ENCODE measurements at places on chromosomes 2 and 18.

DNA sequence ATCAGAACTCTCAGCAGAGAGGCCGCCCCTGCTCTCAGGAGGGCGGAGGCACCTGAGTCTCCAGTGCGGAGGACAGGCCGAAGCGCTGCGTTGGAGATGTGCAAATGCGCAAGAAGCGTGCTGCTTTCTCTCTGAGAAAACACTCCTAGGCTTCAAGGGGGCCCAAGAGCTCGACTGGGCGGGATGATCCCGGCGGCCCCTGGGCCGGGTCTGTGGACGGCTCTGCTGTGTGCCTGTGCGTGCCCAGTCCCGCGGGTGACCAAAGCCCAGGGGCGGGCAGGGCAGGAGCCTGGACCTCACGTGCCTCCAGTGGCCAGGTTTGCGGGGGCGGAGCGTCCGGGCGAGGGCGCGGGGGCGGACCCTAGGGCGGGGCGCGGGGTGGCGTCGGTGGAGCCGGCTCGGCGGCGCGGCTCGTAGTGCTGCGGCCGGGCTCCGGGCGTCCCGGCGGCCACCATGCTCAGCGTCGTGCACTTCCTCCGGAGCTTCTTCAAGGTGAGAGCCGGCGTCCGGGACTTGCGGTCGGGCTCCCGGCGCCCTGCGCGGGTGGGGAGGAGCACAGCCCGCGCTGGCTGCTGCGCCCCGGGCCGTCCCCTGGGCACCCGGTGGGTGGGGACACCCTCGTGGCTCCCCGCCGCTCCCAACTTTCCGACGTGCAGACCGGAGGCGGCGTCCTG, at the start of gene ARHGEF4:
Gene ARHGEF4, plus strand, starts transcription at position 414 of the 674 bp plus-strand sequence. Its CDS starts 40 bp downstream, at position 454.
- no peak for DNase-seq

GRCh38 chr2:37376421-37377186, 32.2 kb downstream of the QPCT start:
- DNase-seq = peak; percentile 55

DNA sequence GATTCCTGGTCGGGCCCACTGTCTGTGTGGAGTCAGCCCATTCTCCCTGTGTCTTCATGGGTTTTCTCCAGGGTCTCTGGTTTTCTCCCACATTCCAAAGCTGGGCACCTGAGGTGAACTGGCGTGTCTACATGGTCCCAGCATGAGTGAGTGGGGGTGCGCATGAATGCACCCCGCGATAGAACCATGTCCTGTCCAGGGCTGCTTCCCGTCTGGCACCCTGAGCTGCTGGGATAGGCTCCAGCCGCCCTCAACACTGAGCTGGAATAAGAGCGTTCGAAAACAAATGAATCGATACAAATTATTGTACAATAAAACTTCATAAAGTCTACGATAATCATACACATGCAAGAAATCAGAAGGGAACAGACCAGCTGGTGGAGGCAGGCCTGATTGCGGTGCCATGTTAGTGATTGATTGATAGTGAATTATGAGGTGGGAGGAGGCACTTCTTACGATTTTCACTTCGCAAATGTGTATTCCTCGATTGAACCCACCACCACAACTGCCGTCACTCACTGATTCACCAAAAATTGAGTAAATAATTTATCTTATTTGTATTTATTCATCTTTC, 186.6 kb downstream of the MGAT5 start:
- DNase-seq = no peak

GRCh38 chr2:219270055-219270372, 9.2 kb upstream of the DNAJB2 start:
- DNase-seq = no peak

- no peak for DNase-seq
Measured at GRCh38 chr18:9808295-9809241, 77.2 kb upstream of the TXNDC2 start.

- DNase-seq = no peak
Measured at GRCh38 chr2:156340804-156341451, 8.4 kb upstream of the NR4A2 start.

DNA sequence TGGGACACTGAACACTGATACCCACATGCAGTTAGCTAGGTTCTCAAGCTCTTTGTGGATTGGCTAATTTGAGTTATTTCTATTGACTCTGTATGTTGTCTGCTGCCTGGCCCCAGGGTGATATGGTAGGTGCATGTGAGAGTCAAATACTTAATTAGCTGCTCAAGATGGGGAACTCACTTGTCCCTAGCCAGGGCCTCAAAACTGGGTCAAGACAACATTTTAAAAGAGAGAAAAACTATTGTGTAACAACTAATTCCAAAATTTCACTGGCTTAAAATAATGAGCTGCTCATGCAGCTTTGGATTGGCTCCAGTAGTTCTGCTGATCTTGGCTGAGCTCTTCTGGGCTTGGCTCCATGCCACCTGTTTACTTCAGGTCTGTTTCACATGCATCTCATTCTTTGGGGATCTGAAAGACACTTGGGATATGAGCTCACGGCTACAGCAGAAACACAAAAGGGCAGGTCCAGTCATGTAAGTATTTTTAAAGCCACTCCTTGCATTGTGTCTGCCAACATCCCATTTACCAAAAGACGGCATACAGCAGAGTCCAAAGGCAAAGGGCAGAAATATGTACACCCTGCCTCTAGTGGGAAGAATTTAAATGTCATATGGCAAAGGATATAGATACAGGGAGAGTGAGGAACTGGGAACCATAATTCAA, 716.8 kb downstream of the SUCLG1 start:
- no peak for DNase-seq

GRCh38 chr2:11891028-11891427, 144.6 kb downstream of the LPIN1 start:
- no peak for DNase-seq

DNA sequence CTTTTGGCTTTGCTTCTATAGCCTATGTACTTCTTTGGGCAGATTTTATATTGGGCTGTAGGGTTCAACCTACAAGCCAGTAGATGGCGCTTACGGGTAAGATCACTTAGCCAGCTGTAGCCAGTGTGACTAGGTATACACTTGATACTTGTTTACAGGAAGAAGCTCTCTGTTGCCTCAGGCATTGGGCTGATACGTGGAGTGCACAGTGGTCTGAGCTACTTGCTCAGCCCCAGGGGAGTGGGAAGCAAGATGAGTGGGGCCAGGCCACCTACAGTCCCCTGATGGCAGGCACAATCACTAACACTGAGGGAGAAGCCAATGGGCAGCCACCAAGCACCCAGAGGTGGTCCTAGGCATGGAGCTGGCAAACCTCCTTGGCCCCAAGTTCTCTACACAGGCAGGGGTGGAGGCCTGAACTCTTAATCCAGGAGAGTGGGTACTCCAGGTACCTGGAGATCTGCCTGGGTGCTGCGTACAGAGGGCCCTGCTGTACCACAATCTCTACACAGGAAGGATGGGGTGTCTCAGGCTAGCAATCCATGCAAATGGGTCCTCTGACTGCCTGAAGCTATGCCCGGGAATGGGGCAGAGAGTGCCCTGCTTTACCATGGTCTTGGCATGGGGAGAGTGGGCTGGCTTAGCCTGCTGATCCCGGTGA, 122.2 kb downstream of the NCOA1 start:
- no peak for DNase-seq

Measured in activated T-cell treated with anti-CD3 and anti-CD28 coated beads, Interleukin-2, amount 50 U/mL, for 24 hours (primary cell).